ENCODE measurements at places on chromosomes 2 and 18. TPM values are rescaled to one million over a fixed set of nuclear protein-coding genes. Genes with fewer than 3 reads are reported as not detected.

C2orf72 gene
- total RNA-seq, result 1.1 TPM

LCT gene
- total RNA-seq, result not detected

SP100 gene
- 86.1 TPM for total RNA-seq

GLI2 gene
- 14.9 TPM for total RNA-seq

C2orf68 gene
- total RNA-seq, result 11.1 TPM

ASXL2 gene
- 6.8 TPM for total RNA-seq

Data from smooth muscle cell of the umbilical artery (primary cell).